ENCODE measurements at places on chromosomes 12 and 14.

- no peak for DNase-seq
These were observed 79.4 kb upstream of the BCL11B start for GRCh38 chr14:99351166-99352007.

- peak; percentile 42 for DNase-seq
These were observed 89.1 kb upstream of the STAC3 start for GRCh38 chr12:57340104-57340503.

DNA sequence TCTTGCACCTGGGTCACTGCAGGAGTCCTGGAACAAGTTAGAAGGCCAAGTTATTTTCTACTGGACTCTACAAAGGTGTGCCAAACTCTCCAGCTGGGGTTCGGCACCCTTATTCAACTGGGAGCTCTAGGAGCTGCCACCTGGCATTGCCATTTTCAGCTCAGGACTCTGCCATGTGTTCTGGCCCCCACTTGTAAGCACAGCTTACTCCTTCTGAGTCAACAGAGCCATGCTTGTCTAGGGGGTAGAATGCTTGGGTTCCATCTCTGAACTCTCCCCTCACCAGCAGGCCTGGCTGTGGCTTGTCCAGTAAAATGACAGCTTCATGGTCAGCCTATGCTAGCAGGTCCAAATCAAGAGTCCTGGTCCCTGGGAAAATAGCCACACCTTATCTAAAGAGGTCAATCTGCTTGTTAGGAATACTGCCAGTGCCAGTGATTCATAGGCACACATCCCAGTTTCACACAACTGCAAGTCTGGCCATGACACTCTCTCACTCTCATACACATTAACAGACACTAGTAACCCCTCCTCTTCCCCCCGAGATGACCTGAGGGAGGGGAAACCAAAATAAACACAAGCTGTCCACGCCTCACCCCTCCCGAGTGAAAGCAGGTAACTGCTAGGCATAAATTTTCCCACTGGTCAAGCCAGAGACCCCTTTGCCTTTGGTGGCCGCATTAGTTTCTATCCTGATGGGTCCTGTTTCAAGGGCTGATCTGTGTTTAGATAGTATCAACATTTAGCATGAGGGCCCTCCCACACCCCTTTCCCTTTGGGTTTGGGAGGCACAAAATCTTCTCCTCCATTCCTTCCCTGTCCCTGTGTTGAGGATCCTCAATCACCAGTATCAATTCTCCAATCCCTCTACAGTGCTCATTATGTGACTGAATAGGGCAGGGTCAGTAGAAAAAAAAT is 182.3 kb upstream of the GZMB start:
- DNase-seq: no peak

GRCh38 chr14:62097824-62098223 is 335.6 kb downstream of the SNAPC1 start:
- DNase-seq: no peak

GRCh38 chr12:57619434-57620244 is 8.4 kb downstream of the ARHGEF25 start:
- no peak for DNase-seq

DNA sequence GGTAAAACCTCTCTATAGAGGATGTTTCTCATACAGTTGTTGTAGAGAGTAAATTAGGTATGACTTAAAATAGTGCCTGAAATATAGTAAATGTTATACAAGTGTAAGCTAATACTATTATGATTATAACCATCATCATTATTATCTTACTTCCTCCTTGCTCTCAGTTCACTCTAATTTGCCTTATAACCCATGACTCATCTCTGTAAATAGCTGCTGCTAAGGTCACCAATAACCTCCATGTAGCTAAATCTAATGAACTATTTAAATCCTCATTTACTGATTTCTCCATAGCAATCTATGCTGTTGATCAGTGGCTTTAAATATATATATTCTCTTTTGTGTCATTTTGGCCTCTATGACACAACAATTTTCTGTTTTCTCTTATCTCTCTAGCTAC is 109.6 kb downstream of the RMST start:
- no peak for DNase-seq

DNA sequence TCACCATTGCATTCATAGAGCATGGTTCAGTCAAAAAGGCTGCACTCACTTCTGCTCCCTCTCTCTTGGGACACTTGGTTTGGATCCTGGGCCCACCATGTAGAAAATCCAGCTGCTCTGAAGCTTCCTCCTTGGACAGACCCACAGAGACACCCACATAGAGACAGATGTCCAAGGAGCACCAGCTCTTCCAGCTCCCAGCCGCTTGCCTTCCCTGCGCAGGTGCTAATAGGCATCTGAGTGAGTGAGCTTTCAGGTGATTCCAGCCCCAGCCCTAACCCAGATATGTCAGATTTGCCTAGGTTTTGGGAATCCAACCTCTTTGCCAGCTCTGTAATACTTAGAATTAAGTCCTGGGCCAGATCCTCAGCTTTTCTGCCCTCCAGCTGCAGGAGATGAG is 38.6 kb downstream of the DLK1 start:
- DNase-seq: no peak

- no peak for DNase-seq
These were observed 5.7 kb downstream of the PRKAB1 start for GRCh38 chr12:119673634-119674033.

GRCh38 chr12:59808317-59808910 is 212.6 kb downstream of the SLC16A7 start:
- peak; percentile 48 for DNase-seq

GRCh38 chr12:76866726-76867125 is 12.1 kb downstream of the CSRP2 start:
- peak; percentile 69 for DNase-seq

DNA sequence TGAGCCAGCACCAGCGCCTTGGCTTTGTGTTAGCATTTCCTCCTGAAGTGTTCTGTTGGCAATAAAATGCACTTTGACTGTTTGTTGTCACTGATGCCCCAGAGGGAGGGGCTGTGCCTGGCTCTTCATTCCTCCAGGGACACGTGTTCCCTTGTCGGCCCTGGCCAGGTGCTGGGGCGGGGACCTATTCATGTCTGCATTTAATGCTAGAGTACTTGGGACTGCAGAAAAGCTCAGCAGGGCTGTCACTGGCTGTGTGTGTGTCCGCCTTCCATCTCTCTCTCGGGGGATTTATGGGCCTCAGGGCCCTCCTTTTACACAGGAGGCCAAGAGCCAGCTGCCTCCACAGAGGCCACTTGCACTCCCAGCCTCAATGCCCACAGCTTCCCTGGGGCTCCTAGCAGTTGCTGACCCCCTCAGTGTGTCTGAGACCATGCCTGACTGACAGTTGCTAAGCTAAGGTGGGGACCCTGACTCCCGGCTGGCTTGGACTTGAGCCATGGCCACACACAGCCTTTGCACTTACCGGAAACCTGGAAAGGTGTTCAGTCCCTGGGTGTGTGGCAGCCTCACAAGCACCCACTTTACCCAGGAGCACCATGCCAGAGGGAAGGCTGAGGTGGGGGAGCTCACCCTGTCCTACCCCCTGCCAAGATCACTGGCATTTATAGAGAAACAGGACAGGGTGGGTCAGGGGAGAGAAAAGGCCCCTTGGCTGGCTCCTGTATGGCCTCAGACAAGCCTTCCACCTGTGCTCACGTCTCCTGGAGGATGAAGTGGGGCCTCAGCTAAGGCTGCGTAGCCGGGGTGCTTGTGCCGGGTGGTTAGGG is 27.8 kb downstream of the HIP1R start:
- DNase-seq: no peak

GRCh38 chr12:46657453-46658411 is 168.1 kb downstream of the SLC38A4 start:
- DNase-seq: peak; percentile 81

GRCh38 chr14:55926007-55926406 is 192.2 kb upstream of the PELI2 start:
- no peak for DNase-seq

DNA sequence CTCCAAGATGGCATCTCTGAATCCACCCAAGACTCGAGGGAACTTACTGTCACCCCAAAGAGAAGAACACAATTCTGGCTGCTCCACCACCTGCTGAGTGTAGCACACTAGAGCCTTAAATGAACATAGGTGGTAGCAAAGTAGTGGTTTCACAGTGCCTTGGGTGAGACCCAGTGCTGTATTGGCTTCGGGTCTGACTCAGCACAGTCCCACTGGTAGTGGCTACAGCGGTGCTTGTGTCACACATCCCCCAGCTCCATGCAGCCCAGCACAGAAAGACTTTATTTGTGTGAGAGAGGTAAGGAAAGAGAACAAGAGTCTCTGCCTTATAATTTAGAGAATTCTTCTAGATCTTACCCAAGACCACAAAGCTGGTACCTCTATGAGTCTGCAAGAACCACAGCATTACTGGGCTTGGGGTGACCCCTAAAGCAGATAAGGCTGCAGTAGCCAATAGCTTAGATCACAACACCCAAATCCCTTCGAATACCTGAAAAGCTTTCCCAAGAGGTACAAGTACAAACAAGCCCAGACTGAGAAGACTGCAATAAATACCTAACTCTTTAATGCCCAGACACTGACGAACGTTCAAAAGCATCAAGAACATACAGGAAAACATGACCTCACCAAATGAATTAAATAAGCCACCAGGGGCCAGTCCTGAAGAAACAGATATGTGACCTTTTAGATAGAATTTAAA is 83.3 kb upstream of the SLC38A4 start:
- no peak for DNase-seq

DNA sequence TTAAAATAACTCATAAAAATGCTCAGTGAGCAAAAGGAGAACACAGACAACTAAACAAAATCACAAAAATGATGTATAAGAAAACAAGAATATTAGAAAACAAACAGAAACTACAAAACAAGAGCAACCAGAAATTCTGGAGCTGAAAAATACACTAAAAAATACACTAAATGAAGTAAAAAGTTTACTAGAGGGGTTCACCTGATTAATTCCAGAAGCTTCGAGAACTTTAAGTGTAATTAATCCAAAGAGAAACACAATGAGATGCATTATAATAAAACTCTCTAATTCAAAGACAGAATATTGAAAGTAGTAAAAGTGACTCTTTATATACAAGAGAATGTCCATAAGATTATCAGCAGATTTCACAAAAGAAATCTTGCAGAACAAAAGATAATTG is 558.4 kb downstream of the CCER1 start:
- DNase-seq: no peak

- peak; percentile 58 for DNase-seq
These were observed 62.7 kb downstream of the HMGA2 start for GRCh38 chr12:65886996-65887395.

DNA sequence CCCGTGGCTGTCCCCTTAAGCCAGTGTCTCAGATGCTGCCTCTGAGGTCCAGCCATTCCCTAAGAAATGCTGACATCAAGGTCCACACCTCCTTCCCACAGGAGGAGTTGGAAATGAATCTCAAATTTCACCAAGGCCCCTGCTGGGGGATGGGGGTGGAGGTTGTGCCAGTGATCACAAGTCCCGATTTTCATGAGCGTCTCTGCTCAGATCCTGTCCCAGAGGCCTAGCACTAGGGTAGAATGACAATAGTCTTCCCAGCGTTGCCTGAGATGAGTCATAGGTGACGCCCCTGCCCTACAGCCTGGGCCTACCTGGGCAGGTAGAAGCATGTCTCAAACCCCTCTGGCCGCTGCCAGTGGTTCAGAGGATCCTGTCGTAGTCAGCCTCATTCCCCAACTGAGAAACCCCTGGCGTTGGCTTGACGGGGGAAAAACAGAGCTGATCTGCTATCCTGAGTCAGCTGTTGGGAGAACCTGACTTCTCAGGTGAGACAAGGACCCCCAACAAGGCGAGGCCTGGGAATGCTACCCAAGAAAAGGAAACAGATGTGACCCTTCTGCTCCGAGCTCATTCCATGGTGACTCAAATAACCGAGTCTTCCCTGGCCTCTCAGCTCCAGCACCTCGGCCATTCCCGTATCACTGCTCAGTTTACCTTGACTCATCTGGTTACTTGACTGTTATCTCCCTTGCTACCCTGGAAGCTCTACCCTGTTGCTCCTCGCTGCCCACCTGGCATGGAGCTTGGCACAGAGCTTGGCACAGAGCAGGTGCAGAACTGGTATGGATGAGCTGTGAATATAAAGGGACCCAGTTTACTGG is 21.8 kb upstream of the SPPL3 start:
- no peak for DNase-seq

GRCh38 chr12:3461391-3461790 is 29.6 kb upstream of the PRMT8 start:
- DNase-seq: no peak

DNA sequence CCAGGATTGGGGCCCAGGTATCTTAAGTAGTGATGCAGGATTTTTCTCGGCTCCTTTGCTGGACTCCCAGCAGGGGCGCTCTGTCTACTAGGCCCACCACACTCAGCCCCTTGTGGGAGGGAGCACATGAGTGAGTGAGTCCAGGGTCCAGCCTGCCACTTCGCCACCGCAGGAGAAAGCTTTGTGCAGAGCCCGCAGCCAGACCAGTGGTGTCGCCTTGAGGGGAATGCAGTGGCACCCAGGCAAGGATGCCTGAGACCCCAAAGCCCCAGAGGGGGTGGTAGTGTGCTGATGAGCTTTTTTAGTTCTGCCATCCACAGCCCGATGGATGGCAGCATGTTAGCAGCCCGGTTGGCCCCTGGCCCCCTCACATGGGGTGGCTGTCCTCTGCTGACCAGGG is 5.4 kb upstream of the MRPS35 start:
- DNase-seq: no peak

GRCh38 chr12:56723889-56724700 is 1.0 kb downstream of the NACA start:
- DNase-seq: peak; percentile 66

DNA sequence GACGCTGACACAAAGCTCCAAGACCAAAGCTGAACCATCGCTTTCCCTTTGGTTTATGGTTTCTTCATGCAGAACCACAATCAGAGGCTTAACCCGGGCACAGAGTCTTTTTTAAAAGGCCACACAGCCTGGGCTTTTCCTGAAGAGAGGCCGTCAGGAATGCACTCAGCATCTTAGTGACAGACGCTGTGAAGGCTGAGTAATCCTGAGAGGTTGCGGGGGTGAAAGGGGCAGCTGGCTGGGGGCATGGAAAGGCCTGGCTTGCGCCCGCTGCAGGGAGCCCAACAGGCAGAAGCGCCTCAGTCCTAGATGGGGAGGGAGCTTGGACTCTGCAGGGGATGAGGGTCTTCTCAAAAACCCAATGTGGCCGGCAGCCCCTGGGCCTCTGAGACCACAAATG is 13.6 kb downstream of the CTDSP2 start:
- DNase-seq: peak; percentile 44

- peak; percentile 18 for DNase-seq
These were observed 32.4 kb upstream of the PPP1R13B start for GRCh38 chr14:103879570-103880347.

- DNase-seq: peak; percentile 45
These were observed 3.3 kb downstream of the ENO2 start for GRCh38 chr12:6917491-6918231.

DNA sequence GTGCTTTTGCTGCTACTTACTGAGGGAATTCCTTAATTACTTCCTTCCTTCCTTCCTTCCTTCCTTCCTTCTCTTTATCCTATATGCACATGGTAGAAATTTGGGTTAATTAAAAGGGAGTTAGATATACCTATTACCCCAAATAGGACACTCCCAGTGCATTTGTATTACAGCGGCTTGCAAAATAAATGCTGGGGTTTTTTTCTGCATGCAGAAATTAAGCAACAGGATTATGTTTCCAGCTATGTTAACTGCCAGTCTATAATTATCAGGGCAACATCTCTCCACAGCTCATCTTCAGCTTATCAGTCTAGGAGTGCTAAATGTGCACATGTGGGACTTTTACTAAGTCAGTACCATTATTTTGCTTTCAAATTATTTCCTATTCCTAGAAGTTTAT is 132.9 kb upstream of the SLC35F4 start:
- DNase-seq: no peak

GRCh38 chr12:19382111-19382526 is 57.2 kb upstream of the AEBP2 start:
- peak; percentile 84 for DNase-seq

- DNase-seq: no peak
These were observed 462.9 kb upstream of the MIS18BP1 start for GRCh38 chr14:45715946-45716345.

Data from fibroblast of skin of scalp (primary cell).